ENCODE measurements at places on chromosomes 16 and 17. TPM values are rescaled to one million over a fixed set of nuclear protein-coding genes. Genes with fewer than 3 reads are reported as not detected.

- DNase-seq = no peak
Observed at GRCh38 chr17:34071886-34072420, 183.1 kb upstream of the CCL2 start.

DNA sequence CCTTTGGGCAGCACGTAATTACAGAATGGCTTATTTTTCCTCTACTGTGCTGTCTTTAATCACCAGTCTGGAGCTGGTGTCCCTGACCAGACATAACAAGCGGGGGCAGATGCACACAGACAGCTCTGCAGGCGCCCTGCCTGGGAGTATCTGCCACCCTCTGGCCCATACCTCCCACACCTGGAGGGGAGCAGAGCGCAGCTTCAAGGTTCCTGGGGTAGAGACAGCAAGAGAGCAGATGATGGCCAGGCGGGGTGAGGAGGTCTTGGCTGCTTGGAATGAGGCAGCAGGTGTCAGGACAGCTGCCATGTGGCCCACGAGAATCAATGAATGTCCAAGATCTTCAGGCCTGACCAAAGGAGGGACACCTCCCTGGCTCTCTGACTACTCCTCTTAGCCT is 23.8 kb downstream of the TMEM94 start:
- DNase-seq = no peak

DNA sequence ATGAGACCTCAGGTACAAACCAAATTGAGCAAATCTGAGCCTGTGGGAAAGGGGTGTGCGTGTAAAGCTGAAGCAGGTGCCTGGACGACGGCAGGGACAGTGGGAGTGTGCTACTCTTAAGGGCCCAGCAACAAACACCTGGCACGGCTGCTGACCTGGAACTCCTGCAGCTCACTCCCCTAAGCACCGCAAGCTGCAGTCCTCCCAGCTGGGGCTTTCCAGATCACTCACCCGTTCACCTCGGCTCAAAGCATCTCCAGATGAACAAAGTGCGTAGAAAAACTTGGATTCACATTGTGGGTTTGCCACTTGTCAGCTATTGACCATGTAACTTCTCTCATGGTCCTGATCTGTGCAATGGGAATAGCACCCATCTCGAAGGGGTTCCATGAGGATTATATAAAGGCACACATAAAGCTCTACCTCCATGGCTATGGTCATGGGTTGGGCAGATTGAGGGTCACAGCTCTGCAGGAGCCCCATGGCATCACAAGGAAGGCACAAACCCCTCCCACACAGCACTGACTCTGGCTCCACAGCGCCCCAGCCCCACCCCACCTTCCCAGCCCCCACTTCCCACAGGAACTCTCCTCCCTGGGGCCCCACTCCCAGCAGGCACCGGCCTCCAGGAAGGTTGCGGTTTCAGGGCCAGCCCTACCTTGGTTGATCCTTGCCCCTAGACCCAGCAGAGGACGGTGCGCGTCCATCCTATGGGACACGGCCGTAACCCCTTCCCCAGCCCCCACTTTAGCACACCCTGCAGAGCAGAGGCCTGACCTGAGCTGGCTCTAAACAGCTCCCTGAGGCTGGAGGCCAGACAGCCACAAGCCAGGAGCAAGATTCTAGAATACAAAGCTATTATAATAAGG is 21.9 kb downstream of the ST3GAL2 start:
- no peak for DNase-seq

DNA sequence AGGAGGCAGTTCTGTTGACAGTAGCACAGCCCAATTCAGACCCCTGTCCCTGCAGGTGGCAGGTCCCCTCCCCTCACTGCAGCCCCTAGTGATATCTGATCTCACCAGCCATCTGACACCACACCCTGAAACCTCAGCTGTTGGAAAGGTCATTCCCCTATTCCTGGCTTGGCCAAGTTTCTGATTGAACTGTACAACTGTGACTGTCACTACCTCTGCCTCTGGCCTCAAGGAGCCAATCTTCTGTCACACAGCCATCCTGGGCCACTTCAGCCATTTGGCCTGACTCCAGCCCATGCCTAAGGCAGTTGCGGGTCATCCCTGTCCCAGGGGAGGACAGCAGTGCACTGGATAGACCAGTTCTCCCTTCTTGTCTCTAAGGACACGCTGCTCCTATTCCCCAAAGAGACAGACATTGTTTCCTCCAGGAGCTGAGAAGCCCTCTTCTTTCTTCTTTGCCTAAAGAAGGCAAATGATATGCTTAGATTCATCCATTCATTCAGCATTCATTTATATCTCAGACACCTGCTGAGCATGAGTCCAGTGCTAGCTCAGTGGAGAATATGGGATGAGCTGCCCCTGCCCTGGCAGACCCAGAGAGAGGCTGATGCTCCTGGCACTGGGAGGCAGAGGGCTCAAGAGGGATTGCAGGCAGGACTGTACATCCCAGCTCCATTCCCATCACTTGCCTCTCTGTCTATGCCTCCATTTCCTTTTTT is 4.6 kb upstream of the ALDOA start:
- no peak for DNase-seq

GRCh38 chr17:5523249-5523648 is 36.9 kb downstream of the MIS12 start:
- DNase-seq = no peak

Gene CTRB1
- not detected for total RNA-seq

All from fibroblast of villous mesenchyme (primary cell).